ENCODE measurements at places on chromosomes 2 and 18.
A peak's percentile ranks its signal among the peaks of the same experiment; 100 is the strongest.

DNA sequence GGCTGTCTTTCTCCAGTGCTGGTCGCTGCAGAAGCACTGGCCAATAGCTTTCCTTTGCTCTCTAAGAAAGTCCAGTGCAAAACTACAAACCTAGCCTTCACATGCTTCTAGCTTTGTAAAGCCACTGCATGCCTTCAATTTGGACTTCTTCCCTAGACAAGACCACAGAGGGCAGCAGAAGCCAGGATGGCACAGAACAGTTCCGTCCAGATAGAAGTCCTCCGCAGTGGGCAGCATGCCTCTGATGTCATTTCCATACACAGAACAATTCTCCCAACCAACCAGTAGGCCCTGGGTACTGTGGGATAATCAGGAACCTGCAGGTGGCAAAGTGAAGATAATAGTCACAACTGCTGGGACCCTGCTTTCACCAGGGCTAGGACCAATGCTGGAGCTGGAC, 3.3 kb downstream of the ST6GAL2 start:
- no peak for DNase-seq

DNA sequence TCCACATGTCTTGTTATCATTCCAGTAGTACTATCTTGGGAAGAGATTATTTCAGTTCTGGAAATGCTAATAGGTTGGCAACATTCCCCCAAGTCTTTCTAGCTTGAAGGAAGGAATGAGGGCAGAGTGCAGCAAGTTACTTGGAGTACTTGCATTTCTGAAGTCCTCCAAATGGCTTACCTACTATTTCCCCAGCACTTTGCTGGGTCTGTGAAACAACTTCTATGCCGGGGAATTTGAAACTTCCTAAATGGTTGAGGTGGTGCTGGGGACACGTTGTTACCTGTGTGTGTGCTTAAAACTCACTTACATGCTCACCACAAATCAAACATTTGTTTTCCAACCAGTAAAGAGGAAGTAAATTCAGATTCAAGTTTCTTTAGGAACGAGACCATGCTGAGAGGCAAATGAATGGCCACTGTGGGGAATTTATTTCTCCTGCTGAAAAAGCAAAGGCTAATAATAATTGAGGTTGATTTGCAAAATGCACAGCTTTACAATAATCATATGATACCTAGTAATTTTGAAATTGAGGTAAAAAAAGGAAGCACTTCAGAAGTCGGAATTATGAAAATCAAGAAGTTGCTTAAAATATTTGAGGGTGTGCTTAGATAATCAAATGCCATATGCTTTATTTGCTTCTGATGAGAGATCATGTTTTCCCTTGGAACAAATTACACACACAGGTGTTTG, 1167.7 kb upstream of the ZEB2 start:
- no peak for DNase-seq

DNA sequence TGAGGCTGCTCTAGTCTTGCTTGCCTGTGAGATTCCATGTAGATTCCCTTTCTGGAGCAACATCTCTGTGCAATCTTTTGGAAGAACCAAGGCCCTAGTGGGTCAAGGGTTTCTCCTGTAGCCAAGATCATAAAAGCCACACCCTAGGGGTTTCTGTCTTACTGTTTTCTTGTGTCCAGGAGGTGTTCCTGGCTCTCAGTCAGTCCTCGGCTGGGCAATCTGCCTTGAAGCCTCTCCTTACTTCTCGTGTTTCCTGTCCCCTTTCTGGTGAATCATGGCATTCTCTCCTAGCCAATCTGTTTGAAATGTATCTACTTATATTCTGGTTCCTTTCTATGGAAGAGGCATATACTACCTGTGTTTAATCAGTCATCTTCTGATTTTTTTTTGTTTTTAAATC, 484.8 kb upstream of the UBE2E3 start:
- no peak for DNase-seq

GRCh38 chr2:99198103-99198841, 17.3 kb downstream of the MRPL30 start:
- DNase-seq, result no peak

DNA sequence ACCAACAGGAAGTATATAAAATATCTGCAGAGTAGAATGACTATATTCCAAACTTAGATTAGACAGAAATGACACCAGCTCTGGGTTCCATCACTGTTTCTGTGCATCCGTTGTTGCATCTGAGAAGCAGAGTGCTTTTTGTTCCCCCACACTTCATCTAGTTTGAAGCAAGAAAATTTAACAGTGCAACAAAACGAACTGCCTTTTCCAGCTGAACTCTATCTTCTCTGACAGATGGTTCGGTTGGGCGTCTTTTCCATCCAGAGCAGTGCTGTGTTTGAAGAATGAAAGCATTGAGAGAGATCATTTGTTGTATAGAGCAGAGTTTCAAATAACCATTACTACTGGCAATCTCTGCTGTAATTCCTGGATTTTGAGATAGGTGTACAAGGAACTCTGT, 757.5 kb downstream of the DPP10 start:
- no peak for DNase-seq

GRCh38 chr2:183059561-183059960, 19.0 kb upstream of the DUSP19 start:
- no peak for DNase-seq

GRCh38 chr2:158668001-158668765, 126.9 kb upstream of the DAPL1 start:
- DNase-seq, result no peak

- DNase-seq, result peak; percentile 77
Measured at GRCh38 chr2:239465017-239466001, 64.5 kb upstream of the HDAC4 start.

GRCh38 chr2:46813020-46813415, 102.6 kb downstream of the MCFD2 start:
- DNase-seq, result no peak

- no peak for DNase-seq
Measured at GRCh38 chr2:105410554-105410953, 11.7 kb upstream of the FHL2 start.

GRCh38 chr2:81786811-81787210, 1482.3 kb upstream of the LRRTM1 start:
- DNase-seq, result no peak

DNA sequence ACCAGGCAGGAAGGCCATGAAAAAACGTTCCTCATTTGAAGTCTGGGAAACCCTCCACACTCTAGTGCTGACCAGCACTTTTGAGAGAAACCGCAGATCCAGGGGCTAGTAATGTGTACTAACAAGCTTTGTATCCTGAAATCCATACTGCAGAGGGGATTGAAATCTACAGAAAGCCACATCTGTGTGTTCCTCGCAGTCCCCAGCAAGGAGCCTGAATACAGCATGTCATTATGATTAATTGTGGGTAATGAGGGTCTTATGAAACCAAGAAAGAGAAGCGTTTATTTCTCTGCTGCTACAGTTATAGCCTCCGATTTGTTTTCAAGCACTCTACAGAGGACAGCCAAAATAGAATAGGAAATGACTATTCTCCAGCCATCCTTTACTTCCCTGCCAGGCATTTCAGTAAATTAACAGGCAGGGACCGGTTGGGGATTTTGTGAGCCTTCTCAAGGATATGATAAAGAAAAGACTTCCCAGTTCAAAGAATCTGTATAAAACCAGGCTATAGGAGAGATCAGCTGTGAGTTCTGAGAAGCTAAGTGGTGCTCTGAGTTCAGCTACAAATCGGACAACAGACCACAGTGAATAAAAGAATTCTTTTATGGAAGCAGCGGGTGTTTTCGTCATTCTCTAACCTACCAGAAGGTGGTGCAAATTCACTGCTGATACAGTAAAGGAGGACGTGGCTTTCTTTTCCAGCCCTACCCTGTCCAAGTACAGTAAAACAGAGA, 133.4 kb downstream of the INSIG2 start:
- peak; percentile 14 for DNase-seq

DNA sequence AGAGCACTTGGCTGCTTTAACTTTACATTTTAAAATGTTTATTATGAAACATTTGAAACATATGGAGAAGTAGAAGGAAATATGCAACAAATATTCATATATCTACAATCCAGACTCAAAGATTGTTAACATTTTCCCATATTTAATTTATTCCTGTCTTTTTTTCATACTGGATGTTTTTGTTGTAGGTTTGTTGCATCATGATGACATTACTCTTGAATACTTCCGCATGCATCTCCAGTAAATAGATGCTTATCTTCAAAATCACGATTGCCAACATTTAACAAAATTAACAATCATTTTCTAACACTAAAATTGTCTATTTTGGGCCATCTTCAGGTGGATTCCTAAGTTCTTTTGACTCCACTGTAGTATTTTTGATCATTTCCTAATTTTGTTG, 21.1 kb upstream of the IL18RAP start:
- DNase-seq, result no peak

DNA sequence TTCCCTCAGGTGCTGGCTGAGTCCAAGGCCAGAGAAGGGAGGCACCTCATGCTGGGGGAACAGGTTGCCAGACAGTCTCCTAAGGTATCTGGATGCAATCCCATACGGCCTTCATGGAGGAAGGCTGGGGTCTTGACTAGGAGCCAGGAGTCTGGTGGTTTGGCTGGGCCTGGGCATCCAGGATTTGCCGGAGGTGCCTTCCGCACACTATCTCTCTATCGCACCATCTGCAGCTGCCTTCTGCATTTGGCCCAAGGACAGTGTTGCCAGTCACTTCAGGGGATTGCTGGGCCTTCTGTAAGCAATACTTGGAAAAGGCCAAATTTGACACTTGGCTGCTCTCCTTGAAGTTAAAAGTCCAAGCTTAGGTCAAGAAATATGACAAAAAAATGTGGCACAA, 327.2 kb downstream of the EN1 start:
- DNase-seq, result no peak

GRCh38 chr2:113260991-113261390, 17.7 kb downstream of the PAX8 start:
- DNase-seq, result no peak
